ENCODE measurements at places on chromosomes 12 and 14.

DNA sequence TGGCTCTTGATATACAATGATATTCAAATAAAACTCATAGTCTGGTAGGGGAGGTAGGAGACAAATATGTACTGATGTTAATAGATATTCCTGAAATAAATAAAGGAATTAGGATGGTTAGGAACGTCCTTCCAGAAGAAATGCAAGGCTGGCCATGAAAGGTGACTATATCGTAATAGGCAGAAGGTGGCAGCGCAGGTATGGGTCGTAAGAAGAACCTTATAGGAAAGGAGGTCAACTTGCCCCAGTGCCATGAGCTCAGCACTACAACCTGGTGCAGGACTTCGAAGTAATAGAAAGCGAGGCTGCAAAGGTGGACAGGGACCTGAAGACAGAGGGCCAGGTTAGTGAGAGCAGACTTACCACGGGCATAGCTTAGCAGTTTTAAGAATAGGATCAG lies 55.3 kb upstream of the FGD4 start:
- no peak for DNase-seq

- DNase-seq = no peak
These were observed 359.8 kb downstream of the EGLN3 start for GRCh38 chr14:33590891-33591630.

- DNase-seq = no peak
These were observed 233.0 kb upstream of the PLEKHG7 start for GRCh38 chr12:92469837-92470236.

DNA sequence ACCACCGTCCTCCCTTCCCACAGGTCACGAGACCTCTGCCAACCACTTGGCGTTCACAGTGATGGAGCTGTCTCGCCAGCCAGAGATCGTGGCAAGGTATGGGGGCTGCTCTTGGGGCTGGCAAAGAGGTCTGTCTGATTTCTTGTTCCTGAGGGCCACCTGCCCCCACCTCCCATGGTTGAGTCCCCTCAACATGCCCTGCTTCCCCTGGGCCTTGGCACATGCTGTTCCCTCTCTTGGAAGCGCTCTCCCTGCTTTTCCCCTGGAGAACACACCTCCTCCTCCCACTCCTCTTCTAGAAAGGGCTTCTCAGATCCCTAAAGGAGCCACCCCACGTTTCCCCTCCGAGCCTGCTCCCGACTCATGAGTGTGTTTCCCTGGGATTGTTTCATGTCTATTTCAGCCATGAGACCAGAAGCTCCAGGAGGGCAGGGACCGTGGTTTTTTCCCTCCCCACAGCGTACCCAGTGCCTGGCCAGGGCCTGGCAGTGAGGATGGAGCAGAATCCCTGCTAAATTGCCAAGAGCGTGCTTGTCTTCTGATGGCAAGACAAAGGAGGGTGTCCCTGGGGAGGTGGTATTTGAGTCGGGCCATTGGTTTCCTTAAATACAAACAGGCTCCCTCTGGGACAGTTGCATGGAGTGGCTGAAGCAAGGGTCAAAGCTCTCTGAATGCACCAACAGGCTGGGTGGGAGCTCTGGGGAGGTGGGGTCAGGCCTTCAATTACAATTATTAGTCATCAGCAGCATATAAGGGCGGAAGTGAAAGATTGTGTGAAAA lies 34.1 kb downstream of the CYP46A1 start:
- DNase-seq = no peak

GRCh38 chr14:75181293-75182062 lies 5.1 kb upstream of the TMED10 start:
- DNase-seq = no peak

- DNase-seq = no peak
These were observed 75.6 kb upstream of the FRMD6 start for GRCh38 chr14:51576117-51576430.

- DNase-seq = no peak
These were observed 8.1 kb upstream of the ATP5MC2 start for GRCh38 chr12:53683983-53684382.

- DNase-seq = no peak
These were observed 160.7 kb upstream of the TMTC1 start for GRCh38 chr12:29944269-29945000.

DNA sequence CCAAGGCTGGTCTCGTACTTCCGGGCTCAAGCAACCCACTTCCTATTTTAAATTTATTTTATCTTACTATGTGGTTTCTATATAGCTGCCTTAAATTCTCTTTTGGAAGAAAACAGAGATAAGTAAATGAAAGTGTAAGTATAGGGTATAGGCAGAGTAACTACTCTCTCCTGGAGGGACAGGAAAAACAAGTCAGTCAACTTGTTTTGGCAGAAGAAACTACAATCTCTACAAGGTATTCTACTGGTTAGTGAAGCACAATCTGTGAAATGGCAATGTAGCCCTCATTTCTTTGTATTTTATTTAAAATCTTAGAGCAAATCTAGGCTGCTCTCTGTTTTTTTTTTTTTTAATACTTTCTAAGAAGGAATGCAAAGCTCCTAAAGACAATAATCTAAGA lies 55.4 kb downstream of the UBR7 start:
- no peak for DNase-seq

- DNase-seq = no peak
These were observed 33.4 kb downstream of the CHST11 start for GRCh38 chr12:104490186-104490585.

- DNase-seq = no peak
These were observed 14.4 kb downstream of the EVL start for GRCh38 chr14:100079726-100080005.

Data from stimulated activated CD8-positive, alpha-beta memory T cell treated with anti-CD3 and anti-CD28 coated beads, Interleukin-15, amount 100 ng/mL, for 1 hour (primary cell).